ENCODE measurements at places on chromosomes 2 and 18.

DNA sequence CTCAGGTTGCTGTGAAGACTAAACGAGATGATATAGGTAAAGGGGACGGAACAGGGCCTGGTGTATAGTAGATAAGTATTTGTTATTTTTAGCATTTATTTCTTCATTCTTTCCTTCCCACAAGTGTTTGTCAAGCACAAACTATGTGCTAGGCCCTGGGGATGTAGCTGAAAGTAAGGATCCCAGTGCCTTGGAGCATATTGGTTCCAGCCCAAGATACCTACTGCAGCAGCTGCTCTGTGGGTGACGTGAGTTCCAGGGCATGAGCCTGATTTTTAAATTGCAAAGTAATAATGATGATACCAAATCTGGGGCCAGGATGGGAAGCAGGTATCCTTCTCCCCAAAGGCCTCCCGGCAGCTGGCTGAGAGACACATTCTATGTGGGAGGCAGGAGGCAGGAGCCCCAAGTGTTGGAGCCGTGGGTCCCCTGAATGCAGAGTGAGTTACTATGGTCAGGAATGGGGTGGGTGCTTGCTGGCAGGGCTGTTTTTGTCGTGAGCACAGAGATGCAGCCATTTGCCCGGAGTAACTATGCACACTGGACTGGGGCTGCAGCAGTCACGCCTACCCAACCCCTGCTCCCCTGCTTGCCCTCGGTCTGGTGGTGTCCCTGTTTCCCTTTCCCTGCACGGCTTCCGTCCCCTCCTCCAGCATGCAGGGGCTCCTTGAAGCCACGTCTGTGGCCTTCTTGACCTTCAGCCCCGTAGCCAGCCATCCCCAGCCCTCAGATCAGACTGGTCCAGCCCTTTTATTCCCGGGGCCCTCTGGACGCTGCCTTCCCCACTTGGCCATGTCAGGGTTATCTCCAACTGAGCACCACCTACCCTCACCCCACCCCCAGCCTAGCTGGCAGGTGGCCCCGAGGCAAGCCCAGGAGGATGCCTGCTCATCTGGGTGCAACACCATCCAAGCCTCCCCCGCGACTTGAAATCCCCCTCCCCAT is 52.4 kb downstream of the INHBB start:
- DNase-seq: no peak

DNA sequence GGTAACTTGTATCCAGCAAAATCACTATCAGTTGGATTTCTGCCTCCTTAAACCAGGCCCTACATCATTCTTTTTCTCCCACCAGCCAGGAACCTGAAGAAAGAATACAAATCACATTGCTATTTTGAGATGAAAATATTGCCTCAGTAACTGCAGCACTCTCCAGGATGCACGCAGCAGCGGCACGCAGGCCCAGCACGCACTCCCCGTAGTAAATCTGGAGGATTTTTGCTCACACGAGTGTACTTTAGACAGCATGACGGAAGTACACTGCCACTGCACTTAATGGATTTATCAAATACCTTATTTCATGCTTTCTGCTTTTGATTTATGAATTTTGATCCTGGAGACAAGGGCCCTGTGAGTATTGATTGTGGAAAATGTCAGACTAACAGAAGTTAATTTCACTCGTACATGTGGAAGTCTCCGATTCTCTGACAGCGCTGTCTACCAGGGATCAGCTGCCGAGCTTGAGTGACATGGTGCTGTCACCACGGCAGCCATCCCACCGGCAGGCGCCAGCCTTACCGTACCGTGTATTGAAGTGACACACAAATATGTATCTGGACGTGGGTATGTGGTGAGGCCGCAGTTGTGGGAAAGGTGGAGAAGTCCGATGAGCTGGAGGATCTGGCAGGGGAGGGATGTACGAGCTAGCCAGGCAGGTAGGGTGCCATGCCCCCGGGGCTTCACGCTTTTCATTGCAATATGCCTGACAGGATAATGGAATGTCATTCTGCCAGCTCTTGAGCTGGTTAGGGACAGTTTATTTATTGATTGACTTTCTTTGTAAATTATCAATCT is 863.7 kb downstream of the GALR1 start:
- no peak for DNase-seq

DNA sequence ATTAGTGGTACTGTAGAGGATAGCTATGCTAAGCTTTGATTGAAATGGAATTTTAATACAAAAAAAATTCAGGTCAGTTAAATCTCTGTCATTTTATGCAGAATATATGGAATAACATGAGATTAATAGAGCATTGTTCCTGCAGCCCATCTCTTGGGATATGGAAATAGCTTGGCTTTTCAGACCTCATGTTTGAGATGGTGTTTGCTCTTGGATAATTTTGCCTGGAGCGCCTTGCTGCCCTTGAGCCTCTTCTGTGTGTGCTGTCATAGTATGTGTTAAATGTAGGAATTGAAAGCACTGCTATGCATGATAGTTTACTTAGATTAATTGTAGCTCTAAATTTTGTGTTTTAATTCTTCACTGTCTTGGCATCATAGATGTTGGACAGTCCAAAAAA is 27.7 kb downstream of the GALNT1 start:
- no peak for DNase-seq

DNA sequence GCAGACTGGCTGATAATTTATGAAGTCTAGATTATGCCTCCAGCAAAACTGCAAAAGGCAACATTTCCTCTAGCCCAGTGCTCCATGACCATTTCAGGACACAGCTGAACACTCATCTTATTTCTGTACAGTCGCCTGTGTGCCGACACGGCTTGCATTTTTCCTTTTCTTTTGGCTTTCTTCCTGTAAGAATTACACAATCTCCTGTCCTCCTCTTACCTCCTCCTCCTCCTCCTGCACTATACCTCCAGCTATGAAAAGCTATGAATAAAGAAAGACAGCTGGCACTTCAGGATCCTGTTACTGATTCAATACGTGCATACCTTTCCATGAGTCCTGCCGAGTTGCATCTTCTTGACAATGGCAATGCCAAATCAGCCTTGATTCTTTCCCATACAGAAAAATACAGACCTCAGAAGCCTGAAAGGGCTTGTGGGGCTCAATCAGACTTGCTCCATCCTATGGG is 32.2 kb upstream of the TRIB2 start:
- DNase-seq: no peak

- no peak for DNase-seq
These were observed 115.5 kb downstream of the NFATC1 start for GRCh38 chr18:79511271-79511670.

DNA sequence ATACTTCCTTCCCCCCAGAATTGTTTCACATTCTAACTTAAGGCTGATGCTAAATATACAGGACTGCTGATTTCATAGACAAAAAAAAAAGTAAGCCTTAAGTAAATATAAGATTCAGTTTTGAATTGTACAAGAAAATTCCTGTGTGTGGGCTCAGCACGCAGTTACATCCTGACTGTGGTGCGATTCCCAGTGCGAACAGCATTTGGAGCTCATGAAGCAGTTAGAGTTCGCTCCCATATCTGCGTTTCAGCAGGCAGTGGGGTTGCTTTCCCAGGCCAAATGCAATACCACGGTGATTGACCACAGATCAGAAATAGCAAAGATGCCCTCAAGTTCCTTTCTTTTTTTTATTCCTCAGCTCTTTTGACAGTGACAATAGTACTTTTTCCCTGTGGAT is 75.6 kb downstream of the SATB2 start:
- DNase-seq: no peak

GRCh38 chr2:230418341-230419016 is 2.5 kb downstream of the SP100 start:
- no peak for DNase-seq

- no peak for DNase-seq
These were observed 49.2 kb downstream of the SLC4A3 start for GRCh38 chr2:219676586-219676985.

DNA sequence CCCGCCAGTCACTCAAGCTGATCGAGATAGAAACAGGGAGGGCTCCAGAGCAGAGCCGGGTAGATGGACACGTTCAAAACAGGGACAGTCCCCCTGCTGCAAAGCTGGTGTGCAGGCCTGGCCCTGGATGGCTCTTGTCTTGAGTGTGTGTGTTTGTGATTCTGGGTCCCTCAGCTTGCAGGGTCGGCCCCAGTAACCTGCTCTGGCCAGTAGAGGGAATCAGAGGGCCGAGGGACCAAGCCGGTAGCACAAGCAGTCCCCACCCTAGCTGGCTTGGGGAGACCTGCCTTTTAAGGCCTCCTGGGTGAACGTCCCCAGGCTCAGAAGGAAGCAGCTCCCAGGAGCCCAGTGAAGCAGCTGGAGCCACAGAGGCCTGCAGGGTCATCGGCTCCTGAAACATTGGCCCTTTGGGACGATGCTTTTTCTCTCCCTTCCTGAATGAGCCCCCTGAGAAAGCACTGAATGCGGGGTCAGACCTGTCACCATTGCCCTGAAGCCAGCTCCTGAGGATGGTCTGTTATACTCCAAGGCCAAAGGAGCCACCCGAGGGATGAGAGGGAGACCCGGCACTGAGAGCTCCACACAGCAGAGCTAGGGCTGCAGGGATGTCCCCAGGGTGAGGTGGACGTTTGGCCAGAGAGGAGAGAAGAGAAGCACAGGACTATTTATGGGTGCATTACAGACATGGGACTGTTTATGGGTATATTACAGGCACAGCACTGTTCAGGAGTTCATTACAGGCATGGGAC is 15.4 kb upstream of the MLPH start:
- peak; percentile 62 for DNase-seq

DNA sequence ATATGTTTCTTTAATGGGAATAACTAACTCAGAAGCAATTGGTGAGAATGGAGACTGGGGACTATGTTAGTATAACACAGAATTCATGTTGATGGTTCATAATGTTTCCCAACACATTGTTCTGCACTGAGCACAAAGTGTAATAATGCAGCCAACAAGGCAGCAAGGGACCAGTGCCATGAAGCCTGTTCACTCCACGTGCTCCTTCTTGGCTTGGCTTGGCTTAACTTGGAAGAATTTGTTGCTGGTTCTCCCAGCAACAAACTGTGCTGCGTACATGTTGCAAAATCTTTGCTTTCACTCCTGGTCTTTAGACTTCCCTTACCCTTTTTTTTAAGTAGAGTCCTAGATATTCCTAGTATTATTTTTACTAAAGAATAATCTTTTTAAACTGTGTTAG is 129.7 kb downstream of the MAP3K20 start:
- no peak for DNase-seq

DNA sequence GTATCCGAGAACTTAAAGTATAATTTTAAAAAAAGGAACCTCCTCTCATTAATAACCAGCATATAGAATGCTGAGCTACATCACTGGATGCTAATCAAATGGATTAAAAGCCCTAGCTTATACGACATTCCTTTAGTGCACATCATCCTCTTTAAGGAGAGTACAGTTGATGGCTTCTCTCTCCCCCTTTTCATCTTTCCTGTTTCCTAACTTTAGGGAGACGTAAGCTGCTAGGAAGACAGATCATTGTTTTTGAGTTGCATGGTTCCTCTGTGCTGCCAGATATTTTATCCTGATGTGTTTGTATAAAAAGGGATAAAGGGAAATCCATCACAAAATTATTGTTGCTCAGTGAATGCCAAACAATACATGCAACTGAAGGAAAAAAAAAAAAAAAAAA is 94.2 kb downstream of the SLC8A1 start:
- no peak for DNase-seq

DNA sequence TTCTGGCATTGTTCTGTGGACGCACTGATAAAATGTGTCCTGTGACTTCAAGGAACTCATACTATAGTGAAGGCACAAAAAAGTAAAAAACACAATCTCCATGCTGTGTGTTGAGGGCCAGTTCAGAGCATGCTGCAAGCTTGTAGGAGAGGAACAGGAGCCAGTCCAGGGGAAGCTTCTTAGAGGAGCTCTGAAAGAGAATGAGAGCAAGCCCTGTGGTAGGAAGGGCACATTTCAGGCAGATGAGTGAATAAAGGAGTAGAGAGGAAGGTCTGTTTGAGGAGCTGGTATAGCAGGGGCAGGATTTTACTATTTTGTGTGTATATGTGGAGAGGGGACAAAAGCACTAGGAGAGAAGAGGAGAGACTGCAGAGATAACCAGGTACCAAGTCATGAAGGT is 478.3 kb downstream of the ZEB2 start:
- DNase-seq: no peak

GRCh38 chr18:30698571-30698970 is 344.0 kb downstream of the DSC3 start:
- no peak for DNase-seq

DNA sequence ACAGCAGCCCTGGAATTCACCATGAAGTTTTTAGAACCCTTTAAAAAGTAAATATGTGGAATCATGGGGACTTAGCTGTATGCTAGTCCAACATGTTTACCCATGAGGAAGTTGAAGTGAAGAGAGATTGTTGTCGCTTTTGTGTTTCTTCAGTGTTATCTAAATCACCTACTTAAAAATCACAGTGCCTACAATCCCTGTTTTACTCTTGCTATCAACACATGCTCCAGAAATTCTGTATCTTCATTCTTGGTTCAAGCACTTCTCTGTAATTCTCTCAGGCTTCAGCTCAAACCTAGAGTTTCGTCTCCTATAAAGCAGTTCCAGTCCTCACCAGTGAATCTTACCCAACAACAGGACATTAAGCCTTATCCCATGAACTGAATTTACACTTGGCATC is 30.5 kb upstream of the CHMP1B start:
- no peak for DNase-seq

DNA sequence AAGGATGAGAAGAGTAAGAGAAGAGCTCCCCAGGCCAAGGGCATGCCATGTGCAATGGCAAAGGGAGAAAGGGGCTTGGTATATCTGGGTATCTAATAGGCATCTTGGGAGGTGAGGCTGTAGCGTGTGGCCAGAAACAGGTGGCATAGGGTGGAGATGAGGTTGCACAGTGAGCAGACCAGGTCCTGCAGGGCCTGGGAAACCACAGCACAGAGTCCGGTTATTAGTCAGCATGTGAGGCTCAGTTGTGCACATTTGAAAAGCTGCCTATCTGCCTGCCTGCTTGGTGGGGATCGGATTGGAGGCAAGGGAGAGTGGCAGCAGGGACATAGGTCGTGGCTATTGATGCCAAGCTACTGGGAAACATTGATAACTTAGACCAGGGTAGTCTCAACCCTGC is 190.6 kb downstream of the TPGS2 start:
- no peak for DNase-seq

DNA sequence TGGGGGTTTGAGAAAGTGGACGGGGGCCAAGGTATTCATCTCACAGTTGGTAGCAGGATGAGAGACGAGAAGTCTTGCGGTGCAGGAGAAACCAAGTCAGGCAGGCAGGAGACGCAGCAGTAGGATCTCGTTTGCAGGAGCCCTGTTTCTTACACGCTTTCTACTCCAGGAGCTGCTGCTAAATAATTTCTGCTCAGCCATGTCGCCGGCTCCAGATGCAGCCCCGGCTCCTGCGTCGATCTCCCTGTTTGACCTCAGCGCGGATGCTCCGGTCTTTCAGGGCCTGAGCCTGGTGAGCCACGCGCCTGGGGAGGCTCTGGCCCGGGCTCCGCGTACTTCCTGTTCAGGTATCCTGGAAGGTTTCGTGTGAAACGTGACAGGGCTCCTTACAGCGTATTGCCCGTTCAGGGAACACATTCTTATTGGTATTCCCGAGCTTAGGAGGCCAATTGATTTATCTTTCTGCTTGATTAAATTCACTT is 494 bp downstream of the ANKZF1 start:
- peak; percentile 49 for DNase-seq

GRCh38 chr2:53827398-53828175 is 32.2 kb downstream of the GPR75 start:
- no peak for DNase-seq

Measured in H54 (cell line).